ENCODE measurements at places on chromosomes 16 and 17. TPM values are rescaled to one million over a fixed set of nuclear protein-coding genes. Genes with fewer than 3 reads are reported as not detected.
A peak's percentile ranks its signal among the peaks of the same experiment; 100 is the strongest.

The C1QL1 gene
- 1.2 TPM for total RNA-seq

The TMEM88 gene
- total RNA-seq = 1.2 TPM

The ABCC1 gene
- total RNA-seq = 8.2 TPM

The TBC1D3C gene
- total RNA-seq = not detected

The CCDC137 gene
- 6.1 TPM for total RNA-seq

The B9D1 gene
- total RNA-seq = 12.6 TPM

The TUBB3 gene
- total RNA-seq = 3,334 TPM

The PRR35 gene
- not detected for total RNA-seq

The ZNF821 gene
- total RNA-seq = 36.7 TPM

The ASGR1 gene
- total RNA-seq = 18.8 TPM

The TMEM98 gene
- 37.9 TPM for total RNA-seq

The GNAO1 gene
- 54.2 TPM for total RNA-seq

The KRT222 gene
- total RNA-seq = 5.7 TPM

The CCDC102A gene
- 0.82 TPM for total RNA-seq

- DNase-seq = no peak
Observed at GRCh38 chr16:73240920-73241319, 193.0 kb upstream of the ZFHX3 start.

GRCh38 chr17:67944035-67944434 is 52.2 kb downstream of the C17orf58 start:
- no peak for DNase-seq

DNA sequence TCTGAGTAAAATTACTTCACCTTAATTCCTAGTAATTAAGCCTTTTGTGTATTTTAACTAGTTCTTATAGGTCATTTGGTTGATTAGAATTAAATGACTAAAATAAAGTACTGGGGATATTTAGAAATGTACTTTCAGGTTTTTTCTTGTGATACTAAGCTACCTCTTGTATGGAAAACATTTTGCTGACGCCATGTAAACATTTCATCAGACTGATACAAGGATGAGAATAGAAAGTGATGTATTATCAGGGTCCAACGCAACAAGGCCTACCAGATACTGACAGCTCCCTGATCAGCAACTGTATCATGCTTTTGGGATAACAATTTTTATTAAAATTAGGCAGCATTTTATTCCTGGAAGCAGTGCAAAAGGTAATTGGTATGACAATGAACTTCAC is 1.7 kb downstream of the SMARCE1 start:
- DNase-seq = no peak

DNA sequence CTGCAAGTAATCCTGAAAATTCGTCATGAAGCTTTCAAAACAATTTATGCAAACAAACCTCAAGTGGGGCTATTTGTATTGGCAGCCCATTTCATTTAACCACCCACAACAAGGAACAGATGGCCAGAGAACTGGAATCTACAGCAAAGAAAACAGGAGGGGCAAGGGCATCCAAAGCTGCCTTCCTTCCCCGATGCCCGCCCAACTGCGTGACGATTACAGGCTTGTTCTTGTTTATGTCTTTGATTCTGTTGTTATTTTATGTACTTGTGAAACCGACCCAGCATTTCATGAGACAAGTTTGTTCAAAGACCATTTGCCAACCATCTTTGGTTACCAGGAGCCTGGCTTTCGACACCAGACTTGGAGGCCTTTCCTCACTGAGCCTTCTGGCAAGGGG is 59.1 kb upstream of the IRX6 start:
- no peak for DNase-seq

DNA sequence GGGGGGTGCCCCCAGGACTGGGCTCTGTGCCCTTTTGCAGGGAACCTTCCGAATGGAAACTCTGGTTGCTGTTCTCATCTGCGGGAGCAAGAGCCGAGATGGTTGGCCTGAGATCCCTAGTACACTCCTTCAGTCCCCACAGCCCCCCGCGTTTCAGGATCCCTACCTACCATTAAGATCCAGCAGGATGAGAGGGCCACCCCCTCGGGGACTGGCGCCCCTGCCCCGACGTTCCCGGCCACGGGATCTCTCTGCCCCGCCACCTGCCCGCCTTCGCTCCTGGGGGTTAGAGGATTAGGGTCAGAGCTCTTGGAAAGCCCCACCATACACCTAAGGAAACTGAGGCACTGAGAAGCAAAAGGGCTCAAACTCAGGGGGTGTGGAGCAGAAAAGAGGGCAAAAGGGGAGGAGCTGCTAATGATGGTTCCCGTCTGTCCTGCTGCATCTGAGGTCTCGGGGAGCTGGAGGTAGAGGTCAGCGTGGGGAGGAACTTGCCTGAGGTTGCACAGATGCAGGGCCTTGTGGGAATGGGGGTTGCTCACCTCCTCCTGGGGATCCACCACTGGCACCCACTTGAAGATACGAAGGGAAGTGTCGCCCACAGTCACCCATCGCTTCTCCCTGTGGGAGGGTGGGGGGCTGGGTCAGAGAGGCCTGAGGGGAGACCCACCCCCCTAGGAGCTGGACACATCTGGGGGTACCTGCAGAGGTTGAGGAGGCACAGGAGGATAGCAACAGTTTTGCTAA is 1.0 kb downstream of the BCL7C start:
- no peak for DNase-seq

DNA sequence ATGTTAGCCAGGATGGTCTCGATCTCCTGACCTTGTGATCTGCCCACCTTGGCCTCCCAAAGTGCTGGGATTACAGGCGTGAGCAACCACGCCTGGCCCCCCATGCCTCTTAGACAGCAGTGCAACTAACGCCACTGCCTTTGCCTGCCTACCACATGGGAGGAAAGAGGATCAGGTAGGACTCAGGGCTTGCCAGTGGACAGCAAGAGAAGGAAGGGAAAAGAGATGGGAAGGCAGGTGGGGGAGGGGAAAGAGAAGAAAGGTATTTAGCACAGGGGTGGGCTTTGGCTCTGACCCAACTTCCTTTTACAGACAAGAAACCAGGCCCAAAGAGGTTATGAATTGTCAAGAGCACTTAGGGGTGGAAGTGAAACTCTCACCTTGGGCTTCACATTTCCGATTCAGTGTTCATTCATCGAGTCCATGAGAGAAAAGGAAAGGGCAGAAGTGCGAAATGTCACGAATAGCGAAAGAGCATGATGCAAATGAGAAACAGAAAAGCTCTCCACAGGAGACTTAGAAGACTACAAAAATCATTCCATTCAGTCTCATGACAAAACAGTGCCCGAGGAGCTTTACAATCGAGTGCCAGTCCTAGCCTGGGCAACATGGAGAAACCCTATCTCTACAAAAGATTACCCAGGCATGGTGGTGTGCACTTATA is 36.4 kb downstream of the CDK5R1 start:
- no peak for DNase-seq

DNA sequence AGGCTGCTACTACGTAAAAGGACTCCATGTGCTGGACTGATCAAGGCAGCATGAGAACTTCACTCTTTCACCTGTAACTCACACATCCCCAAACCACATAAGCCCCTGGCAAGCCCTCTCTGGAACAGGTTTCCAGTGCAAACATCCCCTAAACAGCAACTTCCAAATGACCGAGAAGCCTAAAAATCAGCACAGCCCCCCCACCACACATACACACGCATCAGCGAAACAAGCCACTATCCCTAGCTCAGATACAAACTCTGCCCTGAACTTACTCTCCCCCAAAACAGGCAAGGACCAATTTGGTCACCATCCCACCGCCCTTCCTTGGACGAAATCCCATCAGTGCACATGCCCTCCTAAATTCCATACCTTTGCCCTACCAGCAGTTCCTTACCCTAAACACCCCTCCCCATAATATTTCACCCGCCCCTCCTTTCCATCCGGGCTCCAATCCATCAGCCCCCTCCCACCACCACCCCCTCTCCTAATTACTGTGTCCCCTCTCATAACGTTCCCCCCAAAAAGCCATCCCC is 735 bp downstream of the LSM12 start:
- DNase-seq = no peak

DNA sequence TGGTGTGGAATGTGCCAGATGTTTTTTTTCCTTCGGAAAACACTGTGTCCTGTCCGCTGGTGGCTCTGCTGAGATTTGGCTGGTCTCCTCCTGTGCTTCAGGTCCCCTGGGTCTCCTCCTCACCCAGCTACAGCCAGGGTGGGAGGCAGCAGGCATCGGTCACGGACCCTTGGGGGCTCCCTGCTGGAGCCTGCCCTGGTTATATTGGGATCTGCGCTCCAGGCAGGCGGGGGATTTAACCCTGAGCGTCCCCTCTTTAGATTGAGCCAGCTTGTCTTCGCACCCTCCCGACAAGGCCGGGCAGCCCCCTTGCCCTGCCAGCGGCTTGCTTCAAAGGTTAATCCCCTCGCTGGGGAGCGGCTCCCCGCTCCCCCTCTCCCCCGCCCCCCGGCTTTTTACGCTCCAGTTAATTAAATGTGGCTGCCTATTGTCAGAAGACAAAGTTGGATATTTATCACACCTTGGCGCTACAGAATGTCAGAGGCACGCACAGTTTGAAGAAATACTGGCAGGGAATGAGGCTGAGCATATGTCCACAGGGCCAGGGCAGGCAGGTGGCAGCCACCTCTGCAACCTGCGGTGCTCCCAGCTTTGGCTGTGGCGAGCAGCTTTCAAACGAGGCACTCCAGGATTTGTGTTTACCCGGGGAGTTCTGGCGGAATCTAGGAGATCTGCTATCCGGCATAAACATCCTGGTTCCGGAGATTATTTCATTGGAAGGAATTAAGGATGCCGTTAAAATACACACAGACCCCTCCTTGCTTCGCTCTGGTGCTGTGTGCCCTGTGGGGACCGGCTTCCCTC is 38.2 kb upstream of the GSE1 start:
- DNase-seq = no peak

GRCh38 chr17:77690271-77691161 is 268.0 kb upstream of the TNRC6C start:
- no peak for DNase-seq

- DNase-seq = no peak
Observed at GRCh38 chr16:49473131-49473530, 99.5 kb downstream of the C16orf78 start.

- no peak for DNase-seq
Observed at GRCh38 chr17:61720016-61720795, 129.2 kb upstream of the NACA2 start.

- no peak for DNase-seq
Observed at GRCh38 chr16:72975809-72976437, 72.0 kb downstream of the ZFHX3 start.

- no peak for DNase-seq
Observed at GRCh38 chr16:47230296-47230695, 86.6 kb upstream of the NETO2 start.

- DNase-seq = no peak
Observed at GRCh38 chr17:43701318-43701743, 39.6 kb upstream of the MEOX1 start.

DNA sequence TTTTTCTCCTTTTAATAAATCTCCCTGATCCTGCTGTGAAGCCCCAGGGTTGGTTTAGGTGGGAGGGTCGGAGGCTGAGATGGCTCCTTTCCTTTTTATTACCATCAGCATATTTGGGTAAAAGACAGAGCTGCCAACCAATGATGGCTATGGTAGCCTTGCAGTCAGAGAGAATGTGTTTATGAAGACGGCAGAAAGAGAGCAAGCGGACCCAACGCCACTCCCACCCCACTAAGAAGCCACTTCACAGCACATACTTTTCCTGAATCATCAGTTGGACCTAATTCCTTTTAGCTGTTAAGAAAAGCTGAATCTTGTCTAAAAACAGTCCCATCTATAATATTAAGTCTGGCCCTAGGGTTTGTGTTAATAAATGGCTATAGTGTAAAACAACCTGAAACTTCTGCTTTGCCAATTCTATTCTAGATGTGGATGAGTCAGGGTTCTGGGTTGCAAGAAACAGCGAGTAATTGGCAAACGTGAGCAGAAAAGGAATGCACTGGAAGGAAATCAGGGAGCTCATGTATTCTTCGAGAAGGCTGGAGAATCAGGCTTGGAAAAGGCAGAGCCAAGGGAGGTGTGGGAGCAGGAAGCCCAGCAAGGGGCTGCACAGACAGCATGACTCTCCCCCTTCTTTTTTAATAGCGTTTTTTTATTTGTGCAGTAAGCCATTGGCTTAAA is 34.0 kb upstream of the PRKCA start:
- no peak for DNase-seq

- no peak for DNase-seq
Observed at GRCh38 chr16:20884240-20884556, 16.0 kb downstream of the DCUN1D3 start.

GRCh38 chr17:54906683-54907082 is 6.0 kb downstream of the TOM1L1 start:
- DNase-seq = no peak

- no peak for DNase-seq
Observed at GRCh38 chr16:19486051-19486450, 35.8 kb downstream of the GDE1 start.

- DNase-seq = no peak
Observed at GRCh38 chr17:66941773-66942450, 22.6 kb upstream of the CACNG4 start.

GRCh38 chr17:56171186-56171959 is 18.1 kb downstream of the ANKFN1 start:
- no peak for DNase-seq

DNA sequence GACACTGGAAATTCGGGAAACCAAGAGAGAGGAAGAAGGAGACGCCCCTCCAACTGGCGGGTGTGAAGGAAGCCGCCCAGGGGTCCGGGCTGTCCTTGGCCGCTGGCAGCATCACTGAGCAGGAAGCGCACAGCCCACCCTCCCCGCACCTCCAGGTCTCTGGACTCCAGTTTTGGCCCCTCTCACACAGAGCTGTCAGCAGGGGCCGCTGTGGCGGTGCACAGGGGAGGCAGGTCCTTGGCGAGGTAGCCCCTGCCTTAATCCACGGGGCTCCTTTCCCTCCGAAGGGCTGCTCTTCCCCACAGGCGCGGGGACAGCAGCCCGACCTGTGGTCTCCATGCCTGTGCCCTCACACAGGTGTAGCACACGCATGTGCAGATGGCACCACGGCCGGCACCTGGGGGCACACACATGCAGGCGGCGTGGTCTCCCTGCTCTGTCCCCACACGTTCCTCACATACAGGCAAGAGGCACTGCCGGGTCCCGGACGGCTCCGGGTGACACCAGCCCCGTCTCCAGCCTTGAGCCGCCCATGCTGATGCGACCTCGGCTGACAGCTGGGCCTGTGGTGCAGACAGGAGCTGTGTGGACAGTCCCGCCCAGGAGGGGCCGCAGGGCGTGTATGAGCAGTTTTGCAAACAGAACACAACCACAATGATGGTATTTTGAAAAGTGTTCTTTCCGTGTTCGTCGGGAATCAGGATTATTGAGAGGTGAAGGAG is 26.6 kb upstream of the CHMP6 start:
- DNase-seq = peak; percentile 36

GRCh38 chr17:47946929-47947397 is 5.6 kb downstream of the PNPO start:
- DNase-seq = peak; percentile 82

GRCh38 chr17:1568950-1569810 is 6.6 kb upstream of the PITPNA start:
- DNase-seq = no peak

DNA sequence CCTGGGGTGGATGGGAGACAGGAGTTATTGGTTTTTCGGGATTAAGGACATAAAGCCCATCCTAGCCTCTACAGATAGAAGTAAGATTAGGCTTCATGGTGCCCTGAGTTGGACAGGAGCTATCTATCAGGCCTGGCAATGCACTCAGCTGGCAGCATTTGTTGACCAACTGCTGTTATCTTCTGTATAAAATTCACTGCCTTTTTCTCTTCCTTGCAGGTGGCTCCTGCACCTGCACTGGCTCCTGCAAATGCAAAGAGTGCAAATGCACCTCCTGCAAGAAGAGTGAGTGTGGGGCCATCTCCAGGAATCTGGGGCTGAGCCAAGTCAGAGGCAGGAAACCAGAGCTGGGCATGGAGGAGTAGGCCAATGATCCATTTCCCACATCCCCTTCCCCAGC is 579 bp downstream of the MT1A start:
- no peak for DNase-seq

All from frontal cortex (tissue), 4 donors.